GM23338 (cell line): ENCODE measurements at places on chromosomes 3 and 15. TPM values are rescaled to one million over a fixed set of nuclear protein-coding genes. Genes with fewer than 3 reads are reported as not detected.

The GOLIM4 gene
- 34.4 and 40.5 TPM in 2 replicates for total RNA-seq

The RHOV gene
- 2.9 and 4.7 TPM in 2 replicates for total RNA-seq

The FBXW12 gene
- total RNA-seq, result not detected in 2 replicates

The PRTG gene
- 2.3 and 3.4 TPM in 2 replicates for total RNA-seq

The RTP3 gene
- 0.97 TPM in 1 of 2 replicates, not detected in the other for total RNA-seq

- H3K4me1 ChIP-seq, result peaks cover 2% of the 10 kb centered on the region; the same call in 1 of the 2 replicates
- no peaks in the 10 kb centered on the region for H3K36me3 ChIP-seq
- H3K27ac ChIP-seq, result no peak overlapping the region
- no peak for DNase-seq
- H3K27me3 ChIP-seq, result no peaks in the 10 kb centered on the region
- H3K4me3 ChIP-seq, result no peak overlapping the region
Observed at GRCh38 chr15:58677426-58677825, 72.1 kb downstream of the ADAM10 start.

DNA sequence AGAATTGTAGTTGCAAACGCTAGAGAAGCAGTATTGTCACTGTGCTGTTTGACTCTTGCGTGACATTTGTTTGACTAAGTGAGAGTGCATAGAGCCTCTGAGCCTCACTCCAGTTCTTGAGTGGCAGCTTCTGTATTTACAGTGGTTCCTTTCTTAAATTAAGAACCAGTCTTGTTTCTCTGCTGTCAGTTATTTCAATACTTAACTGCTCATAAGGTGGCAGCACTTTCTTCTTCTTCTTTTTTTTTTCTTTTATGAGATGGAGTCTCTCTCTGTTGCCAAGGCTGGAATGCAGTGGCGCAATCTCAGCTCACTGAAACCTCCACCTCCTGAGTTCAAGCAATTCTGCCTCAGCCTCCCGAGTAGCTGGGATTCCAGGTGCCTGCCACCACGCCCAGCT is 372.1 kb downstream of the LPP start:
- no peaks in the 10 kb centered on the region for H3K36me3 ChIP-seq
- H3K27ac ChIP-seq, result no peak overlapping the region
- no peaks in the 10 kb centered on the region for H3K4me1 ChIP-seq
- H3K27me3 ChIP-seq, result no peaks in the 10 kb centered on the region

DNA sequence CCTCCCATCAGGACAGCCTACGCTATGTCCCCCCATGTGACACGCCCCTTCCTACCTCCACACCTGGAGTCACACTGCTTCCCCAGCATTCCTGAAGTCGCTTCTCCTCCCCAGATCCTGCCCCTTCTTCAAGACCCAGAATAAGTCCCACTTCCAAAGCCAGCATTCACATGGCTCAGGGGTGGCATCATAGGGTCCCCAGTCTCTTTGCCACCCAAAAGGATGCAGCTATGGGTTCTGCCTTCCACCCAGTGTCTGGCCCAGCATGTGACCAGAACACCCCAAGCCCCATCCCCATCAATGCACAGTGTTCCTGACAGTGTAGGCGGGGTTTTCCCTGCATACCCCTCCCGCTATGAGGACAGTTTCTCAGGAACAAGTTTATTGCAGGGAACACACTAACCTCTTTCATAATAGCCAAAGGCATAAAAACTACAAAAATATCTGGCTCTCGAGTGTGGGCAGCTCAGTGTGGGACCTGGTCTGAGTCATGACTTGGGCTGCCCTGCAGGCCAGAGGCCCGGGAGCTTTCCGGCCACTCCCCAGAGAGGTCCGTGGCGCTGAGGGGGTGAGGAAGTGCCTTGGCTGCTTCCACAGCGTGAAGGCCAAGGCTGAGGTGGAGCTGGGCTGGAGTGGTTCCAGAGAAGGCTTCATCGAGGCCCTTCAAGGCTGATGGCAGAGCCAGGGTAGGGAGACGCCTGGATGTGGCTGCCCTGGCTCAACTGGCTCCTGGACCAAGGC is 5.8 kb downstream of the ISLR start:
- H3K4me1 ChIP-seq, result no peaks in the 10 kb centered on the region
- no peak for DNase-seq
- no peaks in the 10 kb centered on the region for H3K27me3 ChIP-seq
- no peak overlapping the region for H3K27ac ChIP-seq

DNA sequence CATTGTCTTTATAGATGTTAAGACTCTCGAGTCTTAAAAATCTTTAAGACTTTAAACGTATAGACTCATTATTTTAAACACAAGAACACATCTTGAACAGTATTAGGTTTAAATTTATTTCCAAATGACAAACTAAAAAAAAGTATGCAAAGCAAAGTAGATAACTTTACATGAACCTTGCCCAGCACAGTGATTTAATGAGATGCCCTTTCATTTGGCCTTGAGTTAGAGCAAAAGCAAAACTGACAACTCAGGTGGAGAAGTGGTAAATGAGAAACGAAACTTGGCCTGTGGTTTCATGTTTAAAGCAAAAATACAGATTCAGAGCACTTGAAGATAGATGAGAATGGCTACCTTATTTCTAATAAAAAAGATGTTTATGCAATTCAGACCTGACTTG is 8.6 kb downstream of the GPR15 start:
- no peaks in the 10 kb centered on the region for H3K4me1 ChIP-seq
- DNase-seq, result no peak
- H3K27me3 ChIP-seq, result no peaks in the 10 kb centered on the region
- H3K27ac ChIP-seq, result no peak overlapping the region
